ENCODE measurements at places on chromosomes 3 and 15.
A peak's percentile ranks its signal among the peaks of the same experiment; 100 is the strongest.

DNA sequence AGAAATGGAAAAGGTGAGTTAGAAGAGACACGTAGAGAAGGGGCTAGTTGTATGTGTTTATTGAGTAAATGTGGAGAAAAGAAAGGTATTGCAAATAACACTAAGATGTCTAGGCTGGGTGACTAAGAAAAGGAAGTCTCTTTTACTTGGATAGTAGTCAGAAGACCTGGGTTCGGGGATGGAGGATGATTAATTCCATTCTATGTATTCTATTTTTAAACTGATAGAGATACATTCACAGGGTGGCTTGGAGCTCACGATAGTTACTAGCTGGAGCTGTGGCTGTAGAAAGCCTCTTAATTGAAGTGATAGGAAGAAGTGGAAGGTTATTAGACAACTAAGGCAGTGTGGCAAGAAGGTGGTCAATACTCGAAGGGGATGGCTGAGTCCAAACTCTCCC, 65.9 kb upstream of the TNIK start:
- DNase-seq = no peak

DNA sequence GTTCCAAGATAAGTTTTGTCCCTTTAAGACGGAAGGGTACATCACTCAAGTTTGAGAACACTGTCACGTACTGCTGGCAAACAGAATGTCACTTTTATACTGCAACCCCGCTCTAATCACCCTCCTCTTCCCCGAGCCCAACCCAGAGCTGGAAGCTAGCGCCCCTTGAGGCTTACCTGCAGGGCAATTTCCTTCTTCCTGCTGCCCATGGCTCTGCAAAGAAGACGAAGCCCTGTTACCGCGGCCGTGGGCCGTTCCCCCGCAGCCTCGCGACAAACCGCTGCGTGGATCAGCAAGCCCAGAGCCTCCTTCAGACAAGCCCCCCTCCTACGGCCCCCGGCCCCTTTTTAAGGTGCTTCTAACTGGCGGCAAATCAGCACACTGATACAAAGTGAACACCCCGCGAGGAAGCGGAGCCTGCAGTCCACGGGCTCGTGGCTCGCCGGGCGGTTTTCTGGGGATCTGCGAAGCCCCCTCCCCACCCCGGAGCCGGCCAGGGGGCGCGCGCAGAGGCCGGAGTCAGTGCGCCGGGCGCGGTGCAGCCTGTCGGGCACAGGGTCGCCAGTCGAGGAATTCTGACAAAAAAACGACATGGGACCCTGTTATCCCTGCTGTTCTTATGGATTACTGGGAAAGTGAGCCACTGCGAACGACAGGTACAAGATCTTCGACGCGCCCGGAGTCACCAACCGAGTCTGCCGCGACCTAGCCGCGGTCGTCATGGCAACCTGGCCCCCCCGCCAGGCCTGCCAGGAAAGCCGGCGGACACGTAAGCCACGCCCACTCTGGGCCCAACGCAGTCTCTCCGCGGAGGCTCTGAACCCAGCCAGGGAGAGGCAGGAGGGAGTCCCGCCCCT, at the start of gene NME9:
Gene NME9, minus strand, starts transcription at position 725 of the 857 bp plus-strand sequence. Its CDS starts 516 bp downstream, at position 209.
- DNase-seq = peak; percentile 96

- DNase-seq = no peak
These were observed 3.0 kb downstream of the PLA1A start for GRCh38 chr3:119600732-119601131.

GRCh38 chr3:149936812-149937230, 33.9 kb downstream of the PFN2 start:
- peak; percentile 45 for DNase-seq

- DNase-seq = no peak
These were observed 463.6 kb upstream of the KCNMB2 start for GRCh38 chr3:178072391-178073305.
